ENCODE measurements at places on chromosomes 2 and 18. TPM values are rescaled to one million over a fixed set of nuclear protein-coding genes. Genes with fewer than 3 reads are reported as not detected.

Gene GREB1L
- 0.50 TPM for total RNA-seq

Gene ICOS
- total RNA-seq: 2.1 TPM

Gene PLGLB1
- total RNA-seq: 1.7 TPM

DNA sequence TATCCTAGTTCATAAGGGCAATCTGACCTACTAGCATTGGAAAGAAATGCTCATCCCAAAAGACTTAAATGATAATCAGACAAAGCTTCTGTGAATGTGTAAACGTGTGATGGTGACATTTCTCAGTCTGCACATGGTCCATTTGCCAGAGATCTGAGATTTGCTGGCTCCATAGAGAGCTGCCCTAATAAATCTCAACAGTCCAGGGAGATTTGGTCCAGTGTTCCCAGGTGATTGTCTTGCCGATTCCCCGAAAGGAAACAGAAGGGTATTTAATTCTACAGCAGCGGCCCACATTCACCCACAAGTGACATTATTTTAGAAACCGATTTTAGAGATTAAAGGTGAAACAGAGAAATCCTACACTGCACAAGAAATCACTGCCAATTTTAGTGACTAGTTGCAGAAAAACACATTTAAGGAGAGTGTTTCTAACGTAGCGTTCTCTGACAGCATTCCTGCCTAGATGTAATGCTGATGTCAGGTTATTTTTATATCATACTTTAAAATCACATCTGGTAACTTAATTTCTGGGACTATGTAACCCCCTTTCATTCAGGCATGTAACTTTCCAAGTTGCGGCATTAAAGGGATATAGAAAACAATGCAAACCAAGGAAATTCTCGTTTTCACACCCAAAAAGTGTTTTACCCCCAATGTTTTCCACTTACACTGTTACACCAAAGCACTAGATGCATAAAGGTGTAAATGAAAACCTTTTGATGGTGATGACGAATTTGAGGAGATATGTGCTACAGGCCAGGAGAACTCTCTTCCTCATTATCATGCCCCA lies 231.9 kb upstream of the FN1 start:
- no peak for DNase-seq

GRCh38 chr2:55006306-55006705 lies 43.9 kb downstream of the RTN4 start:
- DNase-seq: no peak

DNA sequence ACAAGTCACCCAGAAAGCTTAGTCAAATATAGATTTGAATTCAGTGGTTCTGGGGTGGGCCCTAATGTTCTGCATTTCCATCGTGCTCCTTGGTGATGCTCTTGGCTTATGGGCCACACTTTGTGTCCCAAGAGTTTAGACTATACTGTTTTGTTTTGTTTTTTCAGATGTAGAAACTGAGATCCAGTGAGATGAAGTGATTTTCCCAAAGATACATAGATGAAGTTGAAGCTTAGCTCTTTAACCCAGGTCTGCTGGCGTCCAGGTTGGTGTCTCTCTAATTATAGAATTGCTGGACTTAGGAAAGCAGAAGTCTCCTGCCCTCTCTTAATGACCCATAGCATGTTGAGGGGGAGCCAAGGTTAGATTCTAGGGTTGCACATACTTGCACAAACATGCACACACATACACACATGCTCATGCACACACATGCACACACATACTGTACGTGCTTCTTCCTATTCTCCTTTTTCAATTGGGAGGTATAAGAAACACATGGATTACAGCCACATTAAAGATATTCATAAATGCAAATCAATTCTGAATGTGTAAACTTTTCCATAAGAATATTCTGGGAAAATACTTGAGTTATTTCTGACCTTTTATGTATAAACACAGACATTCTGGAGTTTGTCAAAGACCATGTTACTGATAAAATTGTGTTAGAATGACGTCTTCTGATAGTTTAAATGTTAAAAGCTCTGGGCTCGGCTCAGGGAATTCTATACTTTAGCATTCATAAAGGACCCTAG lies 41.3 kb upstream of the IL1R1 start:
- no peak for DNase-seq

GRCh38 chr18:59728816-59729215 lies 31.6 kb upstream of the CCBE1 start:
- no peak for DNase-seq

- DNase-seq: no peak
Observed at GRCh38 chr18:46502444-46502843, 154.6 kb downstream of the LOXHD1 start.

GRCh38 chr2:54429811-54430551 lies 26.1 kb upstream of the SPTBN1 start:
- no peak for DNase-seq

- DNase-seq: peak; percentile 18
Observed at GRCh38 chr18:74869904-74870863, 272.5 kb downstream of the ZNF407 start.

DNA sequence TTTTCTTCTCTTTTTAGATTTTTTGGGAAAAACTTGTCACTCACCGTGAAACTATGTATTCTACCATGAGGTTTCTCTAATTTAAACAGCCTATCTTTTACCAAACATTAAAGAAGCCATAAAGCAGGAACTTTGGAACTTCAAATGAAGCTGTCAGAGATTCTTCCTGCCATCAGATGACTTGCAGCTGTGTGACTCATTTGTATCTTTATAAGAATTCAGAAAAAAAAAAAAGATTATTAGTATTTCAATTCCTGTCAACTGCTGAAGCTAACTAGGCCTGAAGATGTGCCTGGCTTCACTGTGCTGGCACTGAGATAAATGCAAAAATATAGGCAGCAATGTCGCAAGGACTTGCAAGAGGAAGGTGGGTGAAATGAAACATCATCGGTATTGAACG lies 1399.1 kb upstream of the PIK3C3 start:
- no peak for DNase-seq

- no peak for DNase-seq
Observed at GRCh38 chr2:16118611-16119590, 178.6 kb downstream of the MYCN start.

DNA sequence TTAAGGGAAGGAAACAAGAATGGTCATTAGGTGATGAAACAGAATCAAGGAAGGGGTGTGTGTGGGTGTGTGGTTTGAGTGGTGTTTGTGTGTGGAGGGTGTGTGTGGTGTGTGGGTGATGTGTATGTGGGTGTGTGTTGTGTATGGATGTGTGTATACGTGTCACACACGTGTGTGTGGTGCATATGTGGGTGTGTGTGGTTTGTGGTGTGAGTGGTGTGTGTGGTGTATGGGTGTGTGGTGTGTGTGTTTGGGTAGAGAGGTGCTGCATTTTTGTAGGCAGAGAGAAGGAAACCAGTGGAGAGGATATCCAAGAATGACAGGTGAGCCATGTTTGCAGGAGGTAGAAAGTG lies 1.1 kb upstream of the CEP192 start:
- DNase-seq: no peak

- DNase-seq: no peak
Observed at GRCh38 chr2:235917506-235917905, 250.7 kb downstream of the GBX2 start.

GRCh38 chr2:135999899-136000298 lies 14.5 kb upstream of the DARS1 start:
- no peak for DNase-seq

All from SK-MEL-5 (cell line).